ENCODE measurements at places on chromosomes 5 and 9. TPM values are rescaled to one million over a fixed set of nuclear protein-coding genes. Genes with fewer than 3 reads are reported as not detected.

DNA sequence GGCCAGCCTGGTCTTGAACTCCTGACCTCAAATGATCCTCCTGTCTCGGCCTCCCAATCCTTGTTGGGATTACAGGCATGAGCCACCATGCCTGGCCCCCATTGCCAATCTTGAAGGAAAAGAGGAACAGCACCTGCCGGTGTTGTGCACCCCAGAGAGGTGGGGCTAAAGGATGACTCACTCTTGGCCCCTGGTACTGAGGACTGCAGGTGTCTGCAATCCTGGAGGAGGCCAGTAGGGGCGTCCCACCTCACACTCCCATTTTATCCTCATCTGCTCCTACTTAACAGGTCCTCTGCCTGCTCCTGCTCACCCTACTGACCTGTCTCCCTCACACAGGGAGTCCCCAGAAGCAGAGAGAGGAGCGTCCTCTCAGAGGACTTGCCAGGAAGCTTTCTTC is 390.4 kb downstream of the ARHGEF28 start:
- H3K4me1 ChIP-seq = no peaks in the 10 kb centered on the region
- DNase-seq = no peak
- no peaks in the 10 kb centered on the region for H3K36me3 ChIP-seq

- no peak overlapping the region for H3K27ac ChIP-seq
- no peaks in the 10 kb centered on the region for H3K36me3 ChIP-seq
- H3K4me3 ChIP-seq = no peak overlapping the region
- no peak for DNase-seq
- H3K4me1 ChIP-seq = no peaks in the 10 kb centered on the region
- peaks cover 2% of the 10 kb centered on the region for H3K27me3 ChIP-seq
Observed at GRCh38 chr5:82754759-82755158, 322.4 kb downstream of the TMEM167A start.

DNA sequence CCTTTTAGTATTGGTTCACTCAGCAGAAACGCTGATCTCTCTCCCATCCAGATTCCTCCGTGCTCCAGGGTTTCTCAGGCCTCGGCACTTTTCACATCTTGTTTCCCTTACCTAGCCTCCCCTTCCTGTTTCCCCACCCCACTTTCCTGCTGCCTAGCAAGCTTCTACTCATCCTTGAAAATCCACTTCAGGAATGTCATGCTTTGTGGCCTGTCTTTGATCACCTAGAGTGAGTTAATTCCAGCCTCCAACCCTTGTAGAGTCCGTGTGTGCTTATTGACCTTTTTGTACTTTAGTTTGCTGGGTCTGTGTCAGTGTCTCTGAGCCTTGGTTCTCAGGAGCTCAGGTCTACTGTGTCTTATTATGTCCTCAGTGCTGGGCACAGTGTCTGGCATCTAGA is 116.6 kb downstream of the AOPEP start:
- DNase-seq = no peak
- peaks cover 29% of the 10 kb centered on the region for H3K4me1 ChIP-seq
- H3K27me3 ChIP-seq = no peaks in the 10 kb centered on the region

Gene RNF183
- total RNA-seq = 0.39 TPM

Data from activated CD4-positive, alpha-beta memory T cell treated with anti-CD3 and anti-CD28 coated beads for 36 hours (primary cell).